Nucleus accumbens (tissue), 56 donors: ENCODE measurements at places on chromosomes 7 and 10.

GRCh38 chr7:123054357-123055133 is 59.0 kb upstream of the TAS2R16 start:
- DNase-seq: no peak

GRCh38 chr10:6401558-6402348 is 178.3 kb downstream of the PRKCQ start:
- DNase-seq: peak; percentile 75

DNA sequence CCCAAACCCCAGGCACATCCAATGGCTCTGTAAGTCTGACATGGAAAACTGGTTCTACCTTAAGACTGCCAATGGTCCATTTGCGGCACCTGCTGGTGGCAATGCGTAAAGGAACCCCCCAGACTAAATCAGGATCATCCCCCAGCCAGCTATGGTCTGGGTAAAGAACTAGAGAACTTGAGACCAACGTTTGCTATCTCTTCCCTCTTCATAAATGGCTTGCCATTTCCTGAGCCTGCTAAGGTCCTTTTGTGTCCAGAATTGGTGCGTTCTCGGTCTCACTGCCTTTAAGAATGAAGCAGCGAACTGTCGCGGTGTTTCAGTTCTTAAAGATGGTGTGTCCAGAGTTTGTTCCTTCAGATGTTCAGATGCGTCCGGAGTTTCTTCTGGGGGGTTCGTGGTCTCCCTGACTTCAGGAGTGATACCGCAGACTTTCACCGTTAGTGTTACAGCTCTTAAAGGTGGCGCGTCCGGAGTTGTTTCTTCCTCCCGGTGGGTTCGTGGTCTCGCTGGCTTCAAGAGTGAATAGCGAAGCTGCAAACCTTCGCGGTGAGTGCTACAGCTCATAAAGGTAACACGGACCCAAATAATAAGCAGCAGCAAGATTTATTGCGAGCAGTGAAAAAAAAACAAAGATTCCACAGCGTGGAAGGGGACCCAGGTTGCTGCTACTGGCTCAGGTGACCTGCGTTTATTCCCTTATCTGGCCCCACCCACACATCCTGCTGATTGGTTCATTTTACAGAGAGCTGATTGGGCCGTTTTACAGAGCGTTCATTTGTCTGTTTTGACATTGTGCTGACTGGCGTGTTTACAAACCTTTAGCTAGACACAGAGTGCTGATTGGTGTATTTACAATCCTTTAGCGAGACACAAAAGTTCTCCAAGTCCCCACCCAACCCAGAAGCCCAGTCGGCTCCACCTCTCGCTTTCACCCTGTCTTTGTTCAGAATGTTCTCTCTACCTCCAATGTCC is 95.4 kb downstream of the ELMO1 start:
- no peak for DNase-seq

DNA sequence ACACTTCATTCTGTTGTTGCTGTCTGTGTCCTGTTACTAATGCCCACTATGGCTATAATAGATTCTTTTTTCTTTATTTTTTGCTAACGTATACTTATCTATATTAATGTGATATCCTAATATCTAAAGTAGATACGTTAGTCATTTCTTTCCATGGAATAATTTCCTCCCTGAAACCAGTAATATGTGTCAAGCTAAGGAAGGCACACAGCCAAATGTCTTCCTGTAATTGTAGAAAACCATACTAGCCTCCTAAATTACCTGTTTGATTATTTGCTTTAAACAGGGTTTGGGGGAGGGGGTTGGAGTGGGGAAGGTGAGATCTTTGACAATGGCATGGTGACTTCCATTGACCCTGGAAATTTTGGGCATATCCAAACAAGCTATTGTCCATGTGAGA is 56.4 kb downstream of the THNSL1 start:
- no peak for DNase-seq

- DNase-seq: no peak
Observed at GRCh38 chr10:80501913-80502521, 35.7 kb upstream of the SH2D4B start.

- no peak for DNase-seq
Observed at GRCh38 chr7:135862586-135863340, 114.2 kb upstream of the FAM180A start.

GRCh38 chr10:11451640-11452260 is 159.7 kb downstream of the USP6NL start:
- no peak for DNase-seq

DNA sequence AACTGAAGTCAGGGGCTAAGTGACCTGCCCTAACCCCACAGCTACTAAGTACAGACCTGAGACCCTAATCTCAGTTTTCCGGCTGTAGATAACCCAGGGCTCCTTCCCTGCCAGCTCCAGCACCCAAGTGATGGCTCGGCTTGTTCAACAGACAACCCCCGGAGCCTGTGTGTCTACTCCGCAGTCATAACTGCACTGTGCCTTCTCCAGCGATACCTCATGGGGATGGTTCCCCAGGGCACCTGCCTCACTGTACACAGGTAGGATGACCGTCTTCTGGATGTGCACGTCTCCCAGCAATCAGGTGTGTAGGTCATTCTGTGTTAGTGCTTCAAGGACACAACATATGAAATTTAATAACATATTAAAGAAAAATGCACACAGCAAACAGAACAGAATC is 37.1 kb downstream of the CPXM2 start:
- DNase-seq: no peak

GRCh38 chr7:113078331-113078730 is 8.3 kb downstream of the GPR85 start:
- no peak for DNase-seq

DNA sequence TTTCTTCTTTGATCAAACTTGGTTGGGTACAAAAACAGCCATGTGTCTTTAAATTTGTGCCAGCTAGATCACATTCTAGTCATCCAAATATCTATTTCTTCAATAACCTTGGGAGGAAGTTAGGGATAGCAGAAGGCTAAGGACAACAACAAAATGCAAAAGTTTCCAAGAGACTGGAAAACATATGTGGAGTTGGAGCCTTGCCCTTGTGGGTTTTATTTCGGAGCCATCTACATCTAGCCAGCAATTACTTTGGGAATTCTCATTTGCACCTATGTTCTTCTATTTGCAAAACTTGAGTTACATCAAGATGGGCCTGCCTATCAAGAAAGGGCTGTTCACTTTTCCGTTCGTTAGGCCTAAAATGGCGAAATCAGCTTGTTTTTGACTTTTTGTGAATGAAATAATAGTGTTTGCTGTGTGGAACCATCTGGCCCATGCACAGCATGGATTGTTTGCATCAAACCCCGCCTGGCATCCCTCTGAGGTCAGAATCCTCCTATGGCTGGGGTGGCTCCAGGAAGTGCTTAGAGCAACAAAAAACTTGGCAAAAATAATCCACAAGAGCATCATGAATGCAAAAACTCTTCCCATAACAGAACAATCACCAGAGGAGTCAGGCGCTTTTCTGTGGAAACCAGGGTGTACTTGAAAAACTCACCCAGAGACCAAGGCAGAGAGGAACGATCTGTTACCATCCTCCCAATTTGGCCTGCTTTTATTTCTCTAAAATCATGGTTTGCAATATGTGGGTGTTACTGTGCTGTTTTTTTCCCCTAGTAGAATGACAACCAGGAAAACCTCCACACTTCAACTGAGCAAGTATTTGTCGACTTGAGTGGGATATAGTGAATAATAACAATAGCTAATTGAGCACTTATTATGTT is 36.2 kb upstream of the XPNPEP1 start:
- no peak for DNase-seq

- DNase-seq: no peak
Observed at GRCh38 chr10:35447693-35448407, 111.5 kb downstream of the CCNY start.

- no peak for DNase-seq
Observed at GRCh38 chr10:88159127-88159829, 295.9 kb downstream of the PTEN start.

- DNase-seq: no peak
Observed at GRCh38 chr7:92749327-92749755, 87.0 kb downstream of the CDK6 start.

- DNase-seq: no peak
Observed at GRCh38 chr7:151585744-151586393, 66.2 kb upstream of the RHEB start.

GRCh38 chr7:26332698-26333097 is 41.0 kb downstream of the SNX10 start:
- DNase-seq: no peak

- no peak for DNase-seq
Observed at GRCh38 chr7:105849122-105849855, 27.1 kb downstream of the ATXN7L1 start.

- no peak for DNase-seq
Observed at GRCh38 chr10:110429301-110429700, 68.4 kb upstream of the DUSP5 start.

DNA sequence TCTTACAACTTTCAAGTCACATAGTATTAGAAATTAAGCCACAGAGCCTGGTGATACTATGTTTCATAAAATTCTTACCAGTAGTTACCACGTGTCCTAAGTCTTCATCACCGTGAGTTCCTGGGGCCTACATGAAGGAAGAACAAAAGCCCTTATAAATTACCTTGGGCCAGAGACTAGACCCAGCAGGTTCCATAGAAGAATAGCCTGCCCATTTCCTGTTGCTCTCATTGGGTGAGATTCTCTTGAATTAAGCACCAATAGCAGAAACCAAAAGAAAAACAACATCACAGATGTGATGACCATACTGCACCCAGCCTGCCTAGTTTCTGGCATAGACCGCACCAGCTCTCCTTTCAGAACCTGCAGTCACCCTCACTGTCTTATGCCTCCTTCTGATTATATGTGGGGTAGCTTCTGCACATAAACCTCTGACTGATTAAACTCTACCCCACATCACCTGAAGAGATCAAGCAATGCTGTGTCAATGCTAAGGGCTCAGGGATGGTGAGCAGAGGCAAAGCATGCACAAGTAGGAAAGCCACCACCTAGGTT is 18.0 kb upstream of the SEM1 start:
- no peak for DNase-seq

- no peak for DNase-seq
Observed at GRCh38 chr7:28718055-28718481, 240.1 kb downstream of the TRIL start.

DNA sequence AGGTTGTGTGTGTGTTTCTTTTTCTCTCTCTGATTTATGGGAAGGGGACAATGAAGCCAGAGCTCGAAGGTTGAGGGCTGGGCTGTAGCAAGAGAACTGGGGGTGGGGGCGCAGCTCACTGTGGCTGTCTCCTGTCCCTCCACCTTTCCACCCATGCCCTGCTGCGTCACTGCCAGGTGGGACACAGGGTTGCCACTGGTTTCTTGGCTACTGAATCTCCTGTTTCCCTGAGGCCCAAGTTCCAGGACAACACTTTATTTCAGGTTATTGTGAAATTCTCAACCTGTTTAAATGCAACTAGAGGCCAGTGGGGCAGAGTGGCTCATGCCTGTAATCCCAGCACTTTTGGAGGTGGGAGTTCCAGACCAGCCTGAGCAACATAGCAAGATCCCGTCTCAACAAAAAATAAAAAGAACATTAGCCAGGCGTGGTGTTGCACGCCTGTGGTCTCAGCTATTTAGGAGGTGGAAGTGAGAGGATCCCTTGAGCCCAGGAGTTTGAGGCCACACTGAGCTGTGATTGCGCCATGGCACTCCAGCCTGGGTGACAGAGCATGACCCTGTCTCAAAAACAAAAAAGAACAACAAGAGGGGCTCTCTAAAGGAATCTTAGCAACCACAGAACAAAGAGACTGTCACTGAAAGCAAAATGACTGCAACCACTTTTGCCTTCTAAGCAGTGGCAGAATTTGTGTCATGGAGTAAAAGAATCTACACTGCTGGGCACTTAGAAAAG is 22.6 kb downstream of the TBATA start:
- DNase-seq: no peak

- no peak for DNase-seq
Observed at GRCh38 chr7:131883196-131883595, 326.8 kb upstream of the PODXL start.

GRCh38 chr7:142585425-142585824 is 163.8 kb upstream of the PRSS1 start:
- DNase-seq: no peak

DNA sequence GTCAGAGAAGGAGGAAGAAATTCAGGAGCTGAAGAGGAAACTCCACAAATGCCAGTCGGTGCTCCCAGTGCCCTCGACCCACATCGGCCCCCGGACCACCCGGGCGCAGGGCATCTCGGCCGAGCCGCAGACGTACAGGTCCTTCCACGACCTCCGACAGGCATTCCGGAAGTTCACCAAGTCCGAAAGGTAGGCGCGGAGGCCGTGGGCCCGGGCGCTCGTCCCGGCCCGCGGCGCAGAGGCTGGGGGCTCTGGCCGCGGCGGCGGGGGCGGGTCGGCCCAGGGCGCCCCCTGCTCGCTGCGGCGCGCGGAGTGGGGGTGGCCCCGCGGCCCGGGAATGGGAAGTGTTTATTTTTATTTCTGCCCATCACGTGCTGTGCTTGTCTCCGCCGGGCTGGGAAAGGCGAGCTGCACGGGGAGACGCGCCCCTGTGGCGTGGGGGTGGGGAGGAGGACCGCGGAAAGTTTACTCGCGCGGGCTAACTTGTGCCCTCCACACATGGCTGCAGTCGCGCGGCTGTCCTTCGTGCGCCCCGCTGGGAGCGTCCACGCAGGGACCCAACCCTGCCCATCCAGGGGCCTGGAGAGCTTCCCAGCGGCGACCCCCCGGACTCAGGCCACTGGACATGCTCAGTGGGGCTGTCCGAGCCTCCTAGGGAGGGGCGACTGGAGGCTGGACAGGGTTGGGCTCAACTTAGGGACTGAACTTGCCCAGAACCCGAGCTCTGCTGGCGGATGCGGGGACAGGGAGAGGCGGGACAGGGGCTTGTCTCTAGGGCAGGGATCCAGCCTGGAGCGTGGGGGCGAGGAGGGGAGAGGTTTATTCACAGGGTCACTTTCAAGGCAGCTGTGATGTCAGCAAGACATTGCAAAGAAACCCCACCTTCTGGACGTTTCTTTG is 82.6 kb upstream of the PRKG1 start:
- DNase-seq: no peak

DNA sequence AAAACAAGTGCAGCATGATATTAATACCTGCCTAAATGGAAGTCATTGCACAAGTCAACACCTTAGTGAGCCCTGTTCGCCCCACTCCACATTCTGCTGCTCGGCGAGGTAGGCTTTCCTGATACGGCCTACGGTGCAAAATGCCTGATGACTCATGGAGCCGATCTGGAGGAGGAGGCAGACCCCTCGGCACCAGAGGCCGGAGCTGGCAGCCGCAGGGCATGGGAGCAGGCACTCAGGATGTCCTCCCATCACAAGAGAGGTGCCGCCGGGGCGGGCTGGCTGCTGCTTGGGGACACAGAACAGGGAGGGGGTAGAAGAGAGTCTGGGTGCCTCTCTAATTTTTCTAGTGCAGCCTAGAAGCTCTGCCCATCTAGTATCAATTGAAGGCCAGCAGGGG is 418.5 kb upstream of the MGMT start:
- no peak for DNase-seq
